Right renal cortex interstitium (tissue), 3 donors: ENCODE measurements at places on chromosomes 2 and 18.

DNA sequence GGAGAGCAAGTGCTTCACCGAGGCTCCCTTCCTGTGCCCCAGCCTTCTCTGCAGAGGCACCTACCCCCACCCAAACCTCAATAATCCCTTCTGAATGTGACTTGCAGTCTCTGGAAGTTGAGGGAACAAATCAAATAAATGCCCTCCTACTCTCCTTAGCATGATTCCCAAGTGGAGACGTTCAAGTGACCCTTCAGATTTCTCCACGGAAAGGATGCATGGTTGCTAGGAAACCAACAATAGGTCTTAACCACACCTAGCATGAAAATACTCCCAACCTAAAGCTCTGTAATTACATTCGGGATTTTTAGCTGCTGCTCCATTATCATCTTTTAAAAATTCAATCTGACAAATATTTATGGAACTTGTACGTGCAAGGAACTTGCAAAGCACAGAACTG lies 50.2 kb upstream of the CABLES1 start:
- no peak for DNase-seq

DNA sequence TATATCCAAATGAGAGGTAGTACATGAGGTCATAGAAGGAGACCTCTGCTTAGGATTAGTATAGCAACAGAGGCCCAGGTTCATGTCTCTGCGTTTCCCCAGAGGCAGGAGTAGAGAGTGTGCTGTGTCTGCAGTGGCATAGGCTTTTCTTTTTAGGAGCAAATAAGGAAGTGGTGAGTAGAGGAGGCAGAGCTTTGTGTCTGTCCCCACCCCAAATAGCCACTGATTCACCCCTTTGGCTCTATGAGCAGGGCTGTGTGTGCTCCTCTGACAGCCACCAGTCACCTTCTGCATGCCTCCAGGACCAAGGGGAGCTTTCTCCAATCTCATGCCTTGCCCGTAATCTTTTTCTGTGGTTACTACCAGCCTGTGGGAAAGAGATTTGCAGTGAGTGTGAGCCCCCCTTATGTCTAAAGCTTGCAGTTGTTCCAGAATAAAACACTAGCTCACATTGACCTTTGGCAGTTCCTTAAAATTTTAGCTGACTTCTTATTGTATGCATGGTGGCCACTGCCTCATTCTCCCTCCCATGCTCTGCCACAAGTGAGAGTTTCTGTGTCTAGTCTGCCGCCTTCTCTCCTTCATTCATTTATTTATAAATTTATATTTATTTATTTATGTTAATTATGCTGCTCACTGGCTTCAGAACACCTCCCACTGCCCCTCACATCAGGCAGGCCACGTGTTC lies 23.5 kb upstream of the ELAC1 start:
- no peak for DNase-seq

- no peak for DNase-seq
These were observed 67.1 kb upstream of the CTDP1 start for GRCh38 chr18:79612291-79613108.

- DNase-seq, result no peak
These were observed 488 bp upstream of the RHOB start for GRCh38 chr2:20446255-20446916.

DNA sequence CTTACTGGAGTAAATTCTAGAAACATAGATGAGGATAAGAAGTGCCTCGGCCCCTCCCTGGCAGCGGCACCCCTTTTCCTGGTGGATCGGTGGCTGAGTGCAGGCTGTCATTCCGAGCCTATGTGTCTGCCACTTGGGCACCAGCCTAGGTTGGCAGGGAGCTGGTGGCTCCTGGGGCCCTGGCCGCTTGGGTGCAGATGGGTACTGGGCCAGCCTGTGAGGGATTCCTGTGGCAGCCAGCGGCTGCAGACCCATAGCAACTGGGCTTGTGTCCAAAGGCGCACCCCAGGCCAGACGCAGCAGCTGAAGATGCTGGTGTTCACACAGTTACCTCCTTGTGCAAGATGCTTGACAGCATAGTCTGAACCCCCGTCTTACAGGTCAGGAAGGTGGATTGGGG lies 2.8 kb downstream of the SNORC start:
- DNase-seq, result no peak

DNA sequence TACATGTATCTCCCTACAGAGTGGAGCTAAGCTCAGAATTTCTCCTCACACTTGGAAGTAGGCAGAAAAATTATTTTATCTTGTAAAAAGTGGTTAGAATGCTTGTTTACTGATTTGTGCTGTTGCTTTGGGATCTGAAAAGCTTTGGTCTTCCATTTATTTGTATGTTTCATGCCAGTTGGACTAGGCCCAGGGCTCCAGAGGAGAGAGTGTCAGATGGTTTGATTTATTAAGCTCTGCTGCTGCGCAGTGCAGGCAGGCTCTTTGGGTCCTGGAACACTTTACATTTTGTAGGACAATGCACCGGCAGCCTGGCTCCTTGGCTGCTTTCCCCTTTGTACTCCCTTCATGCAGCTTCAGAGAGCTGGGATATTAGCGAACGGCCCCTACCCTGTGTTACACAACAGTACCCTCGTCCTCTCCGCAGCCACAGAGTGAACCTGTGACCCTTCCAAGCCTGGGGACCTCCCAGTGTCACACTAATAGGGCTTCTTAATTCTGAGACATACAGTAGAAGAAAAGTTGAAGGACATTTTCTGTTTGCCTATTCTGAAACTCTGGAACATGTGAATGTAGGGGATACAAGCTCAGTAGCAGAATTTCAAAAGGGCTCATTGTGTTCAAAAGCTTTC lies 56.7 kb upstream of the EML6 start:
- no peak for DNase-seq

DNA sequence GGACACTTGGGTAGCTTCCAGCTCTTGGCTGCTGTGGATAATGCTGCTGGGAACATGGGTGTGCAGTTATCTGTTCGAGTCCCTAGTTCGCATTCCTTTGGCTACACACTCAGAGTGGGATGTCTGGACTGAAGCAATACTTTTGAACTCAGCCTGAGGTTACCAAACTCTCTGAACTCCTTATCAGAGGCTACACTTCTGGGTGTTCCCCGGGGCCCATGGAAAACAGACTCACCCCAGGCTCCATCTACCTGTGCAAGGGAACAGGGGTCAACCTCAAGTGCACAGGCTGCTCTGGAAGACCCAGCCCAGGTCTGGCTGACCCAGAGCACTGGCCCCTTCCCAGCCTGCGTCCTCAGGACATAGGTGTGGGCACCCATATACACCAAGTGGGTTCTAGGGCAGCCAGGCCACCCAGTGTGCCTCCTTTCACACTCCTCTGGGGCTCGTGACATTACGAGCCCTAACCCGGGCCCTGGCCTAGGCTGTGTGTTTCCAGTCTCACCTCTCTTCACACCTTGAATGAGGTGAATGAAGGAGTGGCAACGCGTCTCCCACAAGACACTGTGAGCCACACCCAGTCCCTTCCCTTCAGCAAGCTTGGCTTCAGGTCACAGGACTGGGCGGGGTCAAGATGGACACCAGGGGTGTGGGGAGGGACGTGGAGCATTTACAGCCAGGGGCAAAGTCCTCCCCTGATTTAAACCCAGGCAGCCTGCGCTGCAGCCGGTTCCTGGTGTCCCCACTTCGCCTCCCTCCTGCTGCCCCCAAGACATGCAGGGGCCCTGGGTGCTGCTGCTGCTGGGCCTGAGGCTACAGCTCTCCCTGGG lies at the start of gene ALPI:
Gene ALPI, plus strand, starts transcription at position 728 of the 830 bp plus-strand sequence. Its CDS starts 47 bp downstream, at position 775.
- DNase-seq, result no peak

GRCh38 chr2:195408196-195408595 lies 248.8 kb upstream of the SLC39A10 start:
- DNase-seq, result no peak

DNA sequence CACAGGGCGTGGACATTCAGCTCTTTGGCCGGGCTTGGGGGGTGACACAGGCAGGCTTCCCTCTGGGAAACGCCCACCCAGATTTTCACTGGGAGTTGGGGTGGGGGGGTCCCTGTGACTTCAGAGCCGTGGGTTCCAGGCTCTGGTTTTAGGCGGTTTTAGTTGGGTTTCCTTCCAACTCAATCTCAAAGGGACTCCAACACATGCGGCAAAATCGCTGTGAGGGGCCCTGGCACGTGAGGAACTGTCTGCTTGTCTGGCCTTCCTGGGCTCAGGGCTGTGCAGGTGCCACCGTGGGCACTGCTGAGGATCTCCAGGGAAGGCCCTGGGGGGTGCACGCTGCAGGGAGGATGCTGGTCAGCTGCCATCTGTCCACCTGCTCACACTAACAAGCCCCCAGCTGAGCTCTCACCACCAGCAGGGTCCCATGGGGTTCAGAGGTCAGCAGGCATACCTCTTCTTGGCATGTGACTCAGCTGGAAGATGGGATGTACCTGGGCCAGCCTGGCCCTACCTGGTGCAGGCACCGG lies 11.7 kb downstream of the HS6ST1 start:
- DNase-seq, result no peak

DNA sequence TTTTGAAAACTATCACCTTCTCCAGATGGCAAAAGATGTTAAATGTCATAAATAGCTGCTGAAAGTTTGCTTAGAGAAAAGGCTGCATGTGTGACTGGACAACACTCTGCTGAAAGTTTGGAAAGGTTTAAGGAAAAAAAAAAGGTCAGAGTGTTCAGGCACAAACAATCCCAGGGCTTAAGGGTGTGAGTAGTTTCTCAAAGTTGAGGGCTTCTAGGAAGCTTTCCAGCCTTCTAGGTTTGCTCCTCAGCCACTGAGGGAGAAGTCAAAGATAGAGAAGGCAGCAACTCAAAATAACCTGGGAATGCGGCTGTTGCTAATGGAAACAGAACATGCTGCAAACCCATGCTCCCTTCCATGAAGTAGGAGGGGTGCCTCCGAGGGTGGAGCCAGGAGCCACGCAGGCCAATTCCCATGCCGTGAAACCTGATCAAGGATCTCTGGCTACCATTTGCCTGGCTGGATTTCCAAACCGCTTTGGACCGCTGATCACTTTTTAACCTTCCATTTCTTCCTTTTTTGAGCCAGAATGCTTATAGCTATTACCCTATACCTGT lies 88.0 kb downstream of the TEX51 start:
- DNase-seq, result no peak

- no peak for DNase-seq
These were observed 126.8 kb downstream of the MEIS1 start for GRCh38 chr2:66561645-66562303.

DNA sequence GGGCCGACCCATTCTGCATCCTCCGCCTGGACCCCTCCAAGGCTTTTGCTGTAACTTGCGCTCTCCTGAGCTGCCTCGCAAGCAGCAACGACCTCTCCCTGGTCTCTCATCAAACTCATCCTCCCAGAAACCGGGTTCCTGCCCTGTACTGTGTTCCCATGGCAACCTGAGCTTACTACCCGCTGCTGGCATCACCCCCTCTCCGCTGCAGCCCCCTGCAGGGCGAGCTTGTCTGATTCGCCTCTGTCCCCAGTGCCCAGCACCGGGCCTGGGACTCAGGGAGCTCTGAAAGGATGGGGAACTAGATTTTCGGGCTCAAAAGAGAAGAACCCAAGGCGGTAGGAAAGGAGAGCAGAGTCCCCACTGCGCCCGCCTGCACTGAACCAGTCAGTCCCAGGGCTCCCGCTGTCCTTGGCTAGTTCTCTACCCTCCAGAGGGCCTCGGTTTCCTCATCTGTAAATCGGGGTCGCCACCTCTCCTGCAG lies 463 bp downstream of the HS1BP3 start:
- no peak for DNase-seq

DNA sequence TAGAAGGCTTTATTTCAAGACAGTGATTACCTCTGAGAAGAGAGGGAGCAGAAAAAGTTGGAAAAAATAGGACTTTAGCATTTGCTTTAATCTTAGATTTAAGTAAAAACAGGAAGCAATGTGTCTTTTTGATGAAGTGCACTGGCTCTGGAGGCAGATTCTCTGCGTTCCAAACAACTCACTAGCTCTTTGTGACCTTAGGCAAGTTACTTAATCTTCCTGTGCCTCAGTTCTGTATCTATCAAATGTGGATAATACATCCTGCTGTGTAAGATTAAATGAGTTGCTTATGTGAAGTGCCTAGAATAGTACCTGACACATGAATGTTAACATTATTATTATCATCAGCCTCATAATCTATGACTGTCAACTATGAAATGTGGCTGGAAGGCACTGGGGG lies 42.3 kb downstream of the RPRD1A start:
- DNase-seq, result no peak

GRCh38 chr18:28175930-28176697 lies 816 bp downstream of the CDH2 start:
- no peak for DNase-seq

GRCh38 chr2:33334083-33334482 lies 142.4 kb upstream of the RASGRP3 start:
- no peak for DNase-seq

GRCh38 chr2:163133602-163134001 lies 295.0 kb upstream of the KCNH7 start:
- DNase-seq, result no peak

DNA sequence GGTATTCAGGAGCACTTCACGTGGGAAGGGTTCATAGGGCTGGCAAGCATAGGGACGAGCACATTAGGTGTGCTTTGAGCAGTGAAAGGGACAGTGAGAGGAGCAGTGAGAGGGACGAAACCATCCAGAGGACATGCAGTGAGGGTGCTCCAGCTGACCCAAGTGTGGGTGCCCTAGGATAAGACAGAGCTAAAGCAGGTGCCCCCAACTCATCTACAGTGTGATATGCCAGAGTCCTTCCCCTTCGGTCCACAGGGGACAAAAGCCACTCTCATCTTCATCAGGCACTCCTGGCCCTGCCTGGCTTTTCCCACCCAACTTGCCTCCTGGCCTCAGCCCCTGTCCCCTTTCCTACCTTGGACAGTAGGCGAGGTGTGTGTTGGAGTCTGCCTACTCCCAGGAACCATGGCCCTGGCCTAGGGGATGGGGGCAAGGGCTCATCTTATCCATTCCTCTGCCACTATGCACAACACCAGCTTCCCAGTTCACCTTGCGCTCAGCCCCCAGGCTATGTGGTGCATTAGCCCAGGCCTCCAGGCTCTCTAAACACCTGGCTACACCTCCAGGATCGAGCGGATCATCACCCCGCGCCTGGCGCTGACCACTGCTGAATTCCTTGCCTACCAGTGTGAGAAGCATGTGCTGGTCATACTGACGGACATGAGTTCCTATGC lies 16.1 kb upstream of the ANKRD53 start:
- no peak for DNase-seq

GRCh38 chr2:113974727-113975126 lies 84.8 kb downstream of the ACTR3 start:
- DNase-seq, result no peak

- no peak for DNase-seq
These were observed 7.8 kb upstream of the DYNC2LI1 start for GRCh38 chr2:43766006-43766405.

DNA sequence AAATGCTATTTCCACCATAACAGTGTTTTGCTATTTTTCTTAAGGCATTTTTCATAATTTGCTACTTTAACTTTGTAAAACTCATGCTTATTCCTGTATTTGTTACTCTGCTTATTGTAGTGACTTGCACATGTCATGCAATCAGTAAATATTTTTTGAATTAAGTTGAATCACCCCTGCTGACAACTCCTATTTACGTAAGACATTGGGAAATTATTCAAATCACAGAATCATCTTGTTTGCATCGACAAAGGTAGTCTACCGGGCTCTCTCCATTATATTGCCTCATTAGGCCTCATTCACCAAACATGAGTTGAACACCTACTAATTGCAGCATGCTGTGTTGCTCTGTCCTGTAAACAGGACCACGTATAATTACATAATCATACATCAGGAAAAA lies 478.5 kb upstream of the ZEB2 start:
- no peak for DNase-seq
